ENCODE measurements at places on chromosomes 5 and 9. TPM values are rescaled to one million over a fixed set of nuclear protein-coding genes. Genes with fewer than 3 reads are reported as not detected.

Gene APBA1
- 9.5 TPM for total RNA-seq

Gene PCDHB6
- 4.2 TPM for total RNA-seq

Gene GRM6
- total RNA-seq: not detected

Gene C5orf52
- not detected for total RNA-seq

Gene POU5F2
- total RNA-seq: 3.1 TPM

Gene NIPAL4
- total RNA-seq: not detected

Gene FYB1
- total RNA-seq: 6.7 TPM

Gene PRKACG
- not detected for total RNA-seq

- H3K36me3 ChIP-seq: no peaks in the 10 kb centered on the region
- no peak for DNase-seq
- H3K27ac ChIP-seq: no peak overlapping the region
- H3K27me3 ChIP-seq: no peaks in the 10 kb centered on the region
Measured at GRCh38 chr9:121886759-121887485, 206.2 kb downstream of the TTLL11 start.

- H3K4me3 ChIP-seq: no peak overlapping the region
- no peak for DNase-seq
- no peak overlapping the region for H3K27ac ChIP-seq
- no peaks in the 10 kb centered on the region for H3K4me1 ChIP-seq
- H3K36me3 ChIP-seq: no peaks in the 10 kb centered on the region
Measured at GRCh38 chr9:80078826-80079225, 507.1 kb downstream of the TLE4 start.

DNA sequence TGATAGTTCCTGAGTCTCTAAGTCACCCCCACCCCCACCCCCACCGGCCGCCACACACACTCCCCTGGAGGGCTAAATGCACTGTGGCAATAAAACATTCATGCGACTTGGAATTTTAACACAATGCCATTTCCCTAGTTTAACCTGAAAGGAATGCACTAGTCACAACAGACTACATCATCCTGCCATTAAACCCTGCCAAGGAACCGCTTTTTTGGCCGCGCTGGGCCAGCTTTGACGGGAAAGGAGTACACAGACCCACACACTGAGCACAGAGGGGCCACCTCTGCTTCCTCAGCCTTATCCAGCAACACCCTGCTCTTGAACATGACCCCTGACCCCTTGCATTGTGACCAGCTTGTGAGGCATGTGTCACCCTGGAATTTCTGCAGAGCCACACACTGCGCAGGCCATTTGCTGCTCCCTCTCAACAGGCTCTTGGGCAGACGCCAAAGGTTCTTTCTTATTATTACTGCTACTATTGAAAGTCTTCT lies 165.3 kb downstream of the BNC2 start:
- DNase-seq: peak; percentile 88
- no peaks in the 10 kb centered on the region for H3K36me3 ChIP-seq
- peak overlapping the region; percentile 28 for H3K4me3 ChIP-seq
- peak overlapping the region; percentile 92 for H3K27ac ChIP-seq
- no peaks in the 10 kb centered on the region for H3K4me1 ChIP-seq

DNA sequence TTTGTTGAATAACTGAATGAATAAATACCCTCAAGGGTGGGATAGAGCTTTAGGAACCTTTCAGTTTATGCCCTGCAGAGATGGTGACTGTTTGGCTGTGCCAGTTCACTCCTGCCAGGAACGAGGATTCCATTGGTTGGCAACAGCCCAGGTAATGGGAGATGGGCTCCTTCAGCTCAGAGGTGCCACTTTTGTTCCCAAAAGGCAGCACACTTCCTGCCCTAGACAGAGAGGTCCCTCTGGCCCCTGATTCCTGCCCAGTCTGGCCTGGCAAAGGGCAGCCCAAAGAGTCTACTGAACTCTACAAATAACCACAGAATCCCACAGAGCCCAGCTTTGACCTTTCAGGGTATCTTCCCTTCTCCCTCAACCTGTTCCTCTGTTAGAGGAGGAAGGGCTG lies 1.6 kb downstream of the C9orf152 start:
- H3K4me1 ChIP-seq: no peaks in the 10 kb centered on the region
- no peak overlapping the region for H3K4me3 ChIP-seq
- no peak overlapping the region for H3K27ac ChIP-seq
- no peaks in the 10 kb centered on the region for H3K36me3 ChIP-seq

DNA sequence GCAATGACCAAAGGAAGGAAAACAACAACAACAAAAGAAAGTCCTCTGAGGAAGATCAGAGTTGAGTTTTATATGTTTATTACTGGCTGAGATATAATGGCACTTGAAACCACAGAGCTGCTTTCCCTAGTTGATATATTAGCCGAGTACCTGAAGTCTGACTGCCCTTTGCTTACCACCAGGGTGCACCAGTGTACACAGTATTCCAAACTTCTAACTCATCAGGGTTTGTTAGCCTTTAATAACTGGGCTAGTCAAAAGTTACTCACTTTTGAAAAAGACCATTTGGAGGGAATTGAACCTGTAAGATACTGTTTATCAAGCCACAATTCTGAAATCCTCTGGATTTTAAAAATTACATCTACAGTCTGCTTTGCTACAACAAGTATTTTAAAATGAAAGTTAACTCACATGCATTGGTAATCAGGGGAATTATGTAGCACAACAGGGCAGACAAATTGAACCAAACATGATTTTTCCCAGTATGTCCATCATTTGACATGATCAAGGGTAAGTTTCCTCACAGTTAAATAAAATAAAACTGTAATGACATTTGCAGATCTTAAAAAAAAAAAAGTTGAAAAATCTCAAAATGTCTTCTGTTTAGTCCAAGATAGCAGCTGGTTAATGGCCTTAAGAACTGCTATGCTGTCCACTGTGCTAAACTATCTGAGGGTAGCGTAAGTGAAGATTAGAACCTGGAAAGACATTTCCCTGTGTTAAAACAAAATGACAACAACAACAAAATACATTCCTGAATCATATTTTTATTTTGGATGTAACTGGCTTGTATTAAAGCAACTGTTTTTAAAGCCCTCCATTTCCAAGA lies 57.3 kb upstream of the C6 start:
- DNase-seq: peak; percentile 46
- no peak overlapping the region for H3K4me3 ChIP-seq
- no peaks in the 10 kb centered on the region for H3K4me1 ChIP-seq
- no peaks in the 10 kb centered on the region for H3K27me3 ChIP-seq
- no peaks in the 10 kb centered on the region for H3K36me3 ChIP-seq

DNA sequence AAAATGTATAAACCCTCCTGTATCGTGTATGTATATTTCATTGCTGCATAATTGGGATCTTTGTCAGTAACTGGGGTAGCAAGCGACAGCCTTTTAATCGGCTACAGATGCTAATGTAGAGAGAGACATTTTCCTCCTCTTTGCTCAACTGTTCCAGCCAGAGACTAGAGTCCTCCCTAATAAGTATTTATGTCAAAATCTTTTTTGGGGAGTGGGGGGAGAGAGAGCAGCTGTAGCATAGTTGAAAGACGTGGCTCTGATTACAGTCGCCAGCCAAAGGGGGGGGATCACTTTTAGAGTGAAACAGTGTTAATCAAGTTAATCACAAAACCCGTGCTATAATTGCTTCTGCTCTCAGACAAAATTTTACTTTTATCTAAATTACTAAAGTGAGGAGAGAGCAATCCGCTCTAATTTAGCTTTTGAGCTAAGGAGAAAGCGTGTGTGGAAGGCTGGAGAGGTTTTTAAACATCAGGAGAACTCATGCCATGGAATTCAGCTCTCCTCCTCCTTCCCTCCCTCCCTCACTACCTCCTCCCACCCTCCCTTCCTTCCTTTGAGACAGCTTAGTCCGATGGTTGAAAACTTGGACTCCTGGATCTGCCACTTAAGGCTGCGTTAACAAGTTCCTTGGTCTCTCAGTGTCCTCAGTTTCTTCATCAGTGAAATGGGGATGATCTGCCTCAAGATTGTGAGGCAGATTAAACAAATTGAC lies 87.3 kb upstream of the ZNF618 start:
- H3K27ac ChIP-seq: no peak overlapping the region
- H3K36me3 ChIP-seq: no peaks in the 10 kb centered on the region
- H3K27me3 ChIP-seq: no peaks in the 10 kb centered on the region
- no peak for DNase-seq
- H3K4me1 ChIP-seq: no peaks in the 10 kb centered on the region

- H3K4me1 ChIP-seq: no peaks in the 10 kb centered on the region
- peak; percentile 74 for DNase-seq
- H3K4me3 ChIP-seq: no peak overlapping the region
- H3K27me3 ChIP-seq: no peaks in the 10 kb centered on the region
- no peaks in the 10 kb centered on the region for H3K36me3 ChIP-seq
Measured at GRCh38 chr9:136122425-136123383, 4.0 kb upstream of the TMEM250 start.

DNA sequence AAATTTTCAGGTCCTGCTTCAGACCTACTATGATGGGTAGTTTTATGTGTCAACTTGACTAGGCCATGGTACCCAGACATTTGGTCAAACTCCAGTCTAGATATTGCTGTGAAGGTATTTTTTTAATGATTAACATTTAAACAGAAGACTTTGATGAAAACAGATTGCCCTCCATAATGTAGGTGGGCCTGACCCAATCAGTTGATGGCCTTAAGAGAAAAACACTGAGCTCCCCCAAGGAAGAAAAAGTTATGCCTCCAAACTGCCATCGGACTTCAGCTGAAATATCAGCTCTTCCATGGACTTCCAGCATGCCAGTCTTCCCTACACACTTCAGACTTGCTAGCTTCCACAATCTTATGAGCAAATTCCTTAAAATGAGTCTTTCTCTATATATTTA lies 67.3 kb upstream of the TYRP1 start:
- H3K4me1 ChIP-seq: no peaks in the 10 kb centered on the region
- DNase-seq: no peak
- no peaks in the 10 kb centered on the region for H3K36me3 ChIP-seq
- no peak overlapping the region for H3K27ac ChIP-seq
- H3K27me3 ChIP-seq: no peaks in the 10 kb centered on the region

DNA sequence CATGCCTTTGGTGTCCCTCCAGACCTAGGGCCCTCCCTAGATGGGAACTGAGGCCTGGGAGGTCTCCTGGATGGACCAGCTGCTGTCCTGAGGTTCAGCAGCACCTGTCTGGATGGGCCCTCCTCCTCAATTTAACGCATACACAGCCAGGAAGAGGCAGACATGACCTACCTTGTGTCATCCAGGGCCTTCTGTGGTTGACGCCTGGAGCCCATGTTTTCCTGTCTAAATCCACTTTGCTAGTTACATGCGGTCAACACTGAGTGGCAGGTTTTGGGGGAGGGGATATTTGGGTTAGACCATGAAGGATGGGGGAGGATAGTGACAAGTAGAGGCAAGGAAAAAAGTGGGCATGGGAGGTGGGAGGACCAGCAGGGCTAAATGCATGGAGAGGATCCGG lies 3.1 kb upstream of the STC2 start:
- H3K27ac ChIP-seq: no peak overlapping the region
- no peak for DNase-seq
- H3K4me1 ChIP-seq: no peaks in the 10 kb centered on the region
- H3K27me3 ChIP-seq: no peaks in the 10 kb centered on the region
- H3K36me3 ChIP-seq: no peaks in the 10 kb centered on the region

DNA sequence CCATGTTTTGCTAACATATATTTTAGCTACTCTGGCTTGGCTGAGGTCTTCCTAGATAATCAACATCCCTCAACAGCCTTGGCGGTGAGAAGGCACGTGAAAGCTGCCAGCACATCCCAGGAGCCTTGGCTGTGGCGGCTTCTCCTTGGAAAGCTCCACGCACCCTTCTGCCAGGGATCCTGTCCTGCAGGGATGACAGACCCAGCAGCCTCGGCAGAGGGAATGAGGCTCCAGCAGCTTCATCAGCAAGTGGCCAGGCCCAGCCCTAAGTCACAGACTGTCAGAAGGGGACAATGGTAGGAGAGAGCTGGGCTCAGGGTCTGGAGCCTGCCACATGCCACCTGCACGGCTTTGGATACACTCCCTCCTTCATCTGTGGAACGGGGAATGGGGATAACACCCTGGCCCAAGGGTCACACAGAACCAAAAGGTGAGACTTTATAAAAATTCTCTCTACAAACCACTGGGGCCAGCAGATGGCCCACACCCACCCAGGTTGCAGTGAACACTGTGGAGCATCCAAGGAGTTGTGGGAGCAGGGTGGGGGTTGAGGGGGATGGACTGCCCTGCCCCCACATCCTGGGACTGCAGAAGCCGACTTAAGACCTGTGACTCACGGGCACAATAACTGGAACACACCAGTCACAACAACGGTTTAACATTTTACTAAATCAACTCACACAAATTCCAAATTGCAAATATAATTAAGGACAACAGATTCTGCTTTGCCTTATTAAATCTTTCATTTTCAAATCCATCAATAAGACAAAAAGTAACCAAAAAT lies 65.1 kb downstream of the MACROH2A1 start:
- no peaks in the 10 kb centered on the region for H3K27me3 ChIP-seq
- no peak overlapping the region for H3K27ac ChIP-seq
- no peaks in the 10 kb centered on the region for H3K36me3 ChIP-seq
- H3K4me1 ChIP-seq: no peaks in the 10 kb centered on the region
- DNase-seq: no peak

Data from uterus (tissue), 4 donors.